ENCODE measurements at places on chromosomes 6 and 20.
A peak's percentile ranks its signal among the peaks of the same experiment; 100 is the strongest.

GRCh38 chr6:157438611-157439111, 57.7 kb downstream of the ZDHHC14 start:
- DNase-seq: no peak

GRCh38 chr6:156901309-156902019, 124.3 kb downstream of the ARID1B start:
- DNase-seq: no peak

DNA sequence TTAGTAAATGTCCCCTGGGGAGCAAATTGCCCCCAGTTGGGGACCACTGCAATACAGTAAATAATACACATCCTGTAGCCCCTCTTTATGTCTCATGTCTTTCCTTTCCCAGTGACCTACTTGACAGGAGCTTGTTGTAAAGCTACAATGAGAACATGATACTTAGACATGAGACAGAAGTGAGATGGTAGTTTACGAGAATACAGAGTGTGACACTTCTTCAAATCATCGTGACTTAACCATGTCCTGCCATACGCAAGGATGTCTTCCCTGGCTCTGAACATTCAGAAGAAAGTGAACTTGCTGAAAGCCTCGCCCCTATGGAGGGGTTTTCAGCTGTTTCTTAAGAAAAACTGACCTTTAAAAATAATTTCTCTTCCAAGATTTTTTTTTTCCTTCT, 101.0 kb upstream of the SPACA1 start:
- DNase-seq: no peak

DNA sequence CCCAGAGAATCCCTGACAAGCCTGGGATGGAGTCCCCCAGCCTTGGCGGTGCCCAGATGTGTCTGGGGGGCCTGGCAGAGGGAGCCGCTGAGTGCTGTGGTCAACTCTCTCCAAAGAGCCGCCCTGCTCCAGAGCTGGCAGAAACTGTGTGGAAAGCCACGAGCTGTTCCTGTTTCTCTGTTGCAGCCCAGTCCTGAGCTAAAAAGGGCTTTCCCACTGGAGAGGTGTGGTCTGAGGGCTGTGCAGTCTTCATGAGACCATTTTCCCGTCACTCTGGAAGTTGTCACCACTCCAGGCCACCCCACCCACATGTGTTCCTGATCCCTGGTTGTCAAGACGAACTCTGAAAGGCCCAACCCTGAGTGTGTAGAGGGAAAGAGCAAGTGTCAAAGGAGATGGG, 99.7 kb upstream of the KCNK16 start:
- DNase-seq: no peak

- no peak for DNase-seq
These were observed 52.2 kb upstream of the HSF2 start for GRCh38 chr6:122347280-122347679.

- peak; percentile 37 for DNase-seq
These were observed 85.7 kb upstream of the FOXC1 start for GRCh38 chr6:1524040-1524480.

DNA sequence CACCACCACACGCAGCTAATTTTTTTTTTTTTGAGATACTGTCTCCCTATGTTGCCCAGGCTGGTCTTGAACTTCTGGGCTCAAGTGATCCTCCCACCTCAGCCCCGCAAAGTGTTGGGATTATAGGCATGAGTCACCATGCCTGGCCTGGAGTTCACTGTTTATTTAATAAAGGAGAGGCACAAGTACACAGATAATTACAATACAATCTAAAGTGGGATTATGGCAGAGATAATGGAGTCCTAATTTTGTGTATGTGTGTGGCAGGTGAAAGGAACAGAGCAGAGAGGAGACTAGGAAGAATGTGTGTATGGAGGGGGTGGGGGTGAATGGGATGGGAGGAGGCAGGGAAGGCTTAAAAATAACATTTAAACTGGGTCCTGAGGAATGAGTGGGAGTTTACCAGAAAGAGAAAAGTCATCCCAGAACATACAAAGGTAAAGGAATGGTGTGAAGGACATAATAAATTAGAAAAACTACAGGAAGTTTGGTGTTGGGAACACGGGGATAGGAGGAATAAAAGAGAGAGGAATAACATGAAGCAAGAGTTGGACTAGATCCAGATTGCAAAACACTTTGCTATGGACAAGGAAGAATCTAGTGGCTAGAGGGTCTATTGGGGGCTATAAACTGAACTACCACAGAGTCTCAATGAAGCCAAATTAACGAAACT, 4.4 kb downstream of the NCOA5 start:
- DNase-seq: no peak

DNA sequence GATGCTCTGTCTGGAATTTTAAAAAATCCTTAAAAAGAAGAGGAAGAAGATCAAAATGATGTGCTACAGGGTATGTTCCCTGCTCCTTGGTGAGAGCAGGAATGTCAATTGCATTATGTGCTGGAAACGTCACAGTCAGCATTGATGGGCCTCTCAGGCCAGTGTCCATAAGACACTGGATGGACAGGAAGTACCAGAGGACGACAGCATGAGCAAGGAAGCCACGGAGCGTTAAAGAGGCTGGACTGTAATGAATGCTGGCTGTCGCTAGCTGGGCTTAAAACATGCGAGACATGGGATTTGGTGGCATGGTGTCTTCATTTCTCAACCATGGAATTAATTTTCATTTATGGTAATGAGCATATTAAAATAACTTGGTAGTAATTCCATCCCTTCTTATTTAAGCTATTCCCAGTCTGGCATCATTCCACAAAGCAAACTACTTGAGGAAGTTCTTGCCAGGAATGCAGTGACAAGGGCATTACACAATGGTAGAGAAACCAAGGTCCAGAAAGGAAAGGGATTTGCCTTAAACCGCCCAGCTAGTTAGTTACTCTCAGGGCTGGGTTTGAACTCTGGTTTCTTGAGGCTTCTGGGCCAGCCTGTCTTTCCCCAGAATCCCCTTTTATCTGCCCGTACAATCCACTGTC, 166.6 kb upstream of the SOX4 start:
- no peak for DNase-seq

GRCh38 chr20:63290677-63291472, 2.1 kb upstream of the COL20A1 start:
- peak; percentile 61 for DNase-seq

DNA sequence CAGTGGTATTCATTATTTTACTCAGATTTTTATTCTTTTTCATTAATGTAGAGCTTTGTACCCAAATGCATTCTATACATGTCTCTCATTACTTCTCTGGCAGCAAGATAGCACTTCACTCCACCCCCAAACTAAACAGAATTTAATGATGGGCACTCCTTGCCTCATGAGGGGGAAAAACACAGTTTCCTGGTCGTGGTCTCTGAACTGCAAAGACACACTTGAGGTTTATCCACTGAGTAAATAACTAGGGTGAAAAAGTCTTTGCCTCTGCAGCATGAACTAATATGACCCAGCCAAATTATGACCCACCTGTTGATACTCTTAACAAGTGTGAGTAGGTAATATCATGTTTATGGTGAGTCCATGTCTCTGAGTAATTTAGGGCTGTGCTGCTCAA, 785.2 kb upstream of the FLRT3 start:
- DNase-seq: no peak

DNA sequence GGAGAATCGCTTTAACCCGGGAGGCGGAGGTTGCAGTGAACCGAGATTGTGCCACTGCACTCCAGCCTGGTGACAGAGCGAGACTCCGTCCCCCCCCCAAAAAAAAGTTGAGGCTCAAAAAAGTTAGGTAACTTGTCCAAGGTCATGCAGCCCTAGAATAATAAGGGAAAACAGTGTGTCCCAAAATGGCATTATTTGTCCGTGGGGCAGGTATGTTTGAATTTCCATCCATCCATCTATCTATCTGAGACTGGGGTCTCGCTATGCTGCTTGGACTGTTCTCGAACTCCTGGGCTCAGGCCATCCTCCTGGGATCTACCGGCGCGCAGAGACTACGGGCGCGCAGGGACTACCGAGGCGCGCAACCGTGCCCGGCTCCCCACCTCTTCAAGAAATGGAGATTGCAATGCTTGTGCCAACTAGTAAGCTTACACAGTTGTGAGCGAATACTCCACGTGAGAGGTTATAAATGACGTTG, 374 bp upstream of the ABCC10 start:
- no peak for DNase-seq

GRCh38 chr6:150759483-150759882, 106.0 kb upstream of the MTHFD1L start:
- DNase-seq: no peak

GRCh38 chr6:12160326-12160725, 129.8 kb upstream of the EDN1 start:
- no peak for DNase-seq

- peak; percentile 18 for DNase-seq
These were observed 71.4 kb upstream of the TCF21 start for GRCh38 chr6:133817460-133818047.

GRCh38 chr6:4883298-4883697, 107.1 kb downstream of the CDYL start:
- no peak for DNase-seq

DNA sequence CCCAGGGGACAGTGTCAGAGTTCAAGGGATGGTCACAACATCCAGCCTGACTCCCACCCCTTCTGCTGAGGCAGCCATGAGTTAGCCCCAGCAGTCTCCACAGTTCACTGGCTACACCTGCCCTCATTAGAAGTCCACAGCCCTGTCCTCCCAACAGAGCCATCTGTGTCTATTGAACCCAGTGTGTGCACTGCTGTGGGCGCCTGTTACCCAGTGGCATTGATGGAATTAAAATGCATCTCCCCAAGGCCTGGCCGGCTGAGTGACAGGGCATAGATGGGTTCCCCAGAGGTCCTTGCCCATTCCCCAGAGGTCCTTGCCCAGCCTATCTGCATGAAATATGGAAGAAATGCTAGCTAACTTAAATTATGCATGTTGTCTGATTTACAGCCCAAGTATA, 73.3 kb downstream of the PCSK2 start:
- DNase-seq: no peak

- no peak for DNase-seq
These were observed 228.1 kb downstream of the TMEM200A start for GRCh38 chr6:130593948-130594347.

DNA sequence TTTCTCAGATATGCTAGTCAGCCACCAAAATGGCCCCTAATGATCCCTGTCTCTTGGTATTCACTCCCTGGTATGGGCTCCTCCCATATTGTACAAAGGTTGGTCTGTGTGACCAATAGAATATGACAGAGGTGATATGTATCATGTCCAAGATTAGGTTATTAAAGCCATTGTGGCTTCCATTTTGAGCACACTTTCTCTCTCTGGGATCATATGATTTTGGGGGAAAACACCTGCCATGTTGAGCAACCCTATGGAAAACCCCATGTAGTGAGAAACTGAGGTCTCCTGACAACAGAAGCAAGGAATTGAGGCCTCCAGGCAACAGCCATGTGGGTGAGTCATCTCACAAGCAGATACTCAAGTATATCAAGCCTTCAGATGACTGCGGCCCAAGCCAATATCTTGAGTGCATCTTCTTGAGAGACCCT, 7.1 kb upstream of the ZNF318 start:
- peak; percentile 58 for DNase-seq

DNA sequence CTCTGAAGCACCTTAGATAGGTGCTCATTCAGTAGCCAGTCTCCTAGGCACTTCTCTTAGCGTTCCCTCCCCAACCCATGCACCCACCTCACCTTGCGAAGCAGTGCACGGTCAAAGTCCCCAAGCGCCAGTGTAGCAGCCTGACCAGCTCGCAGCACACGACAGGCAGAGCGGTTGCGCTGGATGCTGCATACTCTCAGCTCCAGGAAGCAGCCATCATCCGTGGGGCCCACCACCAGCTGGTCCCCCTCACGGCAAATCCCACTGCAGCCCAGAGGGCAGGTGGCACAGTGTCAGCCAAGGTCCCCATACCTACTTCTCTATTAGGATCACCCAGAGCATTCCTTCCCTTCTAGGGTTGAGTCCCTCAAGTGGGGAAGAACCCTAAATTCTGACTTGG, 6.5 kb downstream of the GTPBP2 start:
- no peak for DNase-seq

DNA sequence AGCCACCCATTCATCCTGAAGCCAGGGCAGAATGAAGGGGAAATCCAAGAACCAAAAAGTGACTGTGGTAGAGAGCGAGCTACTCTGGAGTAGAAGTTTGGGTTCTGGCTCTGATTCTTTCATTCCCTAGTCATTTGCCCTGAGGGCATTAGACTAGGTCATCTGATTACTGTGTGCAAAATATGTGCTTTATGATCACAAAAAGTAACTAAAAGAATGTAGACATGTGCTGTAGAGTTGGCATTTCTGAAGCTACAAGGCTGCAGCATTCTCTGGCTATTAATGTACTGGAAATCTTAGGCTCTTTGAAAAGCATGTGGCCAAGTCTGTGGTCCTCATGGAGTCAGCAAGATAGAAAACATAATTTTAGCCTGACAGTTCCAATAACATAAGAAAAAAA, 94.2 kb downstream of the TBC1D7 start:
- DNase-seq: no peak

- DNase-seq: peak; percentile 86
These were observed 46.3 kb downstream of the OR2B2 start for GRCh38 chr6:27865850-27866356.

DNA sequence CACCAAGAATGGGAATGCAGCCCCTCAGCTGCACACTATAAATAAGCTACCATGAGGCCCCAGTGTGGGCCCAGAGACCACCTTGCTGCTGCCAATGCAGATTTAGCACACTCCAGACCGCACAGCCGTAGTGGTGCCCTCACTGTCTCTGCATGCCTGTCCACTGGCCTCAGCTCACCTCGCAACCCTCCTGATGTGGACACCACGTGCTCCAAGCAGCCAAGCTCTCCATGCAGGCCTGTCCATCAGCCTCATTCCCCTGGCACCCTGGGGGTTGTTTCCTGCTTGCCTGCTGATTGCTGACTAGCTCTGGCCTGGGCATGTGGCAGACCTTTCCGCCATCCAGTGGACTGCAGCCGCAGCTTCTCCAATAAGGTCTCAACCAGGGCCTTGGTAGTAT, 36.2 kb downstream of the ZBTB9 start:
- no peak for DNase-seq

DNA sequence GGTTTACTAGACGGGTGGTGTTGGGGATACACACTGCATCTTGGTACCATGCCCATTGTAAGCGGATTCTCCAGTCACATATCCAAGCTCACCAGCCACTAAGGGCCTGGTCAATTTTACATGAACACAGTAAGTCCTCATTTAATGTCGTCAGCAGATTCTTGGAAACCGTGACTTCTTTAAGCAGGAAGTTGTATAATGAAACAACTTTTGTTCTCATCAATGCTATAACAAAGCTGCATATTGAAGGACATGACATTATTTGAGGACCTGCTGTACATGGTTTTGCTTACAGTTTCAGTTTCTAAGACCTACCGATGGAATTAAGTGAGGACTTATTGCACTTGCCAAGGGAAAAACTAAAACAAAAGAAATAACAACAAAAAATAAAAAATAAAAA, 295.6 kb downstream of the SYNE1 start:
- DNase-seq: no peak

GRCh38 chr20:50562262-50562701, 52.1 kb downstream of the PTPN1 start:
- DNase-seq: no peak
